ENCODE measurements at places on chromosomes 3 and 15.

- DNase-seq, result no peak
Measured at GRCh38 chr3:127762787-127763105, 59.6 kb downstream of the MGLL start.

- DNase-seq, result no peak
Measured at GRCh38 chr3:11699083-11699427, 55.3 kb upstream of the VGLL4 start.

- no peak for DNase-seq
Measured at GRCh38 chr3:43176666-43177065, 70.8 kb upstream of the POMGNT2 start.

DNA sequence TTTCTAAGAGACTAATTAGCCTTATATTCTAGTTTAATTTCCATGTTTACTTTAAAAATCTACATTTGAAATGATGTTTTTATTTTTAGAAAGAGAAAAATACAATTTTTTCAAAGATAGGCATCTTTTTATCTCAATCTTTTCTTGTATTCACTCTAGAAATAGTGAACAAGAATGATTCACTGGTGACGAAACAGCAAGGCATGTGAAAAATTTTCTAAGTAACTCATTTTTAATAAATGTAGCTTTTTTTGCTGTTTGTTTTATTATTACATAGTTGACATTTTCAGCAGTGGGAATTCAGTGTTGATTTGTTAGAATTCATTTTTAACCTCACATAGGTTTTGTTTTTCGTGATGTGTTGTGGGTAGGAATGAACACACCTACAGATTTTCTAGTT lies 1226.4 kb downstream of the NSUN3 start:
- DNase-seq, result no peak

- no peak for DNase-seq
Measured at GRCh38 chr15:74006774-74007639, 12.5 kb downstream of the PML start.

GRCh38 chr3:101656651-101657050 lies 20.3 kb downstream of the ZBTB11 start:
- DNase-seq, result no peak

- DNase-seq, result no peak
Measured at GRCh38 chr3:112092496-112093179, 6.4 kb downstream of the C3orf52 start.

DNA sequence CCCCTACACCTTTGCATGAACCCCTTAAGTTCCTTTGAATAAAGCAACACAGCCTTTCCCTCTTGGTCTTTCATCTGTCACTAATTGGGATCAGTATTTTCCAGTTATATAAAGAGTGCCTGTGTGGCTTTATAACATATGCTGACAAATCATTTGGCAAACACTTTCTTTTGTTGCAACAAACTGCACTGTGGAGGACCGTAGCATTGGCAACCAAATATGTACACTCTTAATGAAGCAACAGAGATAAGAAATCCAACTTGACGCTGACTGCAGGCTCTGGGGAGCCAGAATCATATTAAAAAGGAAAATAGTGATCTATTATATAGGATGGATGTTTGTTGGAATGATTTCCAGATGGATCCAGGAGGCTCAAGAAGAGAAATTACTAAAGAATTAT lies 120.1 kb upstream of the PRICKLE2 start:
- DNase-seq, result no peak

GRCh38 chr3:9224490-9224889 lies 25.0 kb downstream of the SRGAP3 start:
- no peak for DNase-seq

- DNase-seq, result no peak
Measured at GRCh38 chr3:121482660-121483059, 63.1 kb downstream of the POLQ start.
